AML-193 (cell line): ENCODE measurements at places on chromosomes 2 and 18.

DNA sequence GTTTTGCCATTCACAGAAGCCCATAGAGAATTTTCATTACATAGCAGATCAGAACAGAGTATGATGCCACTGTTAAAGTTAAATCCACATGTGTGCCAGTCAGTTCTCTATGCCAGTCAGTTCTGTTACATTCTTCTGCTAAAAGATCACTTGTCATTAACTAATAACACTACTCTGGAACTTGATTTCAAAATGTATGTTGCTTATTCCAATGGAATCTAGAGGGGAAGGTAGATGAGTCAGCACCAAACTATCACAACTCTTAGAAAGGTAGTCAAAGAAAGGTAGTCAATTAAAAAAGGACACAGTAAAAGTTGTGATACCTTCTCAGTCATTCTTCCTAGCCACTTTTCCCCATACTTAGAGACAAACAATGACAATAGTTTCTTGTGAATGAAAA lies 1214.4 kb downstream of the LRP1B start:
- DNase-seq = no peak

- DNase-seq = no peak
Observed at GRCh38 chr2:15673919-15674636, 82.4 kb downstream of the DDX1 start.

GRCh38 chr2:12704378-12704777 lies 12.4 kb upstream of the TRIB2 start:
- no peak for DNase-seq

DNA sequence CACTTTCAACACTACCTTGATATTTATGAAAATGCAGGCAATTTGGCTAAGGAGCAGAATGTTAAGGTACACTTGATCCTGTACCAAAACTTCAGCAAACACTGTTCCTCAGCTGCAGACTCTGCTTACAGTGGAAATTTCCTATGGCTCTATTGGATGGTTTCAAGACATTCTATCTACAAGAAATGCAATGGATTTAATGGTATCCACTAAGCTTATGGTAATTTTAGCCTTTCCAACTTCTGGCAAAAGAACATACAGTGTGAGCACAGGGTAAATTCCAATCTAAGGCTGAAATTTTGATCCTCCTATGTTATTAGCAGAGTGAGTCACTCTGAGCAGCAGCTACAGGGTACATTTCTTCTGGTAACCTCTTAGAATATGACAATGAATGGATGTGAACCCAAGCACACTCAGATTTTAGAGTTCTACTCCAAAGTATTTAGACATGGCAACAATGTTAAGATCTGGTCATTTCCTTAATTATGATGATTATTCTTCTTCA lies 361.8 kb upstream of the PIK3C3 start:
- no peak for DNase-seq

GRCh38 chr2:202400941-202401340 lies 24.8 kb downstream of the BMPR2 start:
- no peak for DNase-seq

- no peak for DNase-seq
Observed at GRCh38 chr2:70560442-70560841, 6.8 kb upstream of the TGFA start.

DNA sequence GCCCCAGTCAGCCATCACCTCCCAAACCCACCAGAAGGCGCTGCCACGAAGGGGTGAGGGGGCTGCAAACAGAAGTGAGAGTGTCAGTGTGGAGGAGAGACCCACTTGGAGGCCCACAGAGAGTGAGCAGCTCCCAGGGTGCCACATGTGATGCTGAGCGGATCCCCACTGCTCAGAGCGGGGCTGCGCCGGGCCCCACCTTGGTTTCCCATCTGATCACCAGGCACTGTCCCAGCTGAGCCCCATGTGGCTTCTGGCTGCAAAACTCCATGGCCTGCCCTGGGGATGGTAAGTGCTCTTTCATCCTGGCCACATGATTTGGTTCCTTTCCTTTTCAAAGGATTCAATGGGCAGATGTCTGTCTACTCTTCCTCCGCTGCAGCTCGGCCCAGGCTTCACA lies 23.8 kb downstream of the SNORC start:
- DNase-seq = no peak

GRCh38 chr2:60556175-60556574 lies 2.7 kb upstream of the BCL11A start:
- DNase-seq = no peak

DNA sequence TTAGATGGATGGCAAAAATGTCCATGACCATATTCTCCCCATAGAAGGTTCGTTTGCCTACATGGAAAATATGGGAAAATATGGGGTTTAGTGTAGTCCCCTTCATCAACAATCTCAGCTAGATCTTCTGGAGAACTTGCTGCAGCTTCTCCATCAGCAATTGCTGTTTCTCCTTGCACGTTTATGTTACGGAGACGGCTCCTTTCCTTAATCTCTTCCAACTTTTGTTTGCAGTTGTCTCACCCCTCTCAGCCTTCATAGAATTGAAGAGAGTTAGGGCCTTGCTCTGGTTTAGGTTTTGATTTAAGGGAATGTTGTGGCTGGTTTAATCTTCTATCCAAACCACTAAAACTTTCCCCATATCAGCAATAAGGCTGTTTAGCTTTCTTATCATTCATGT lies 28.9 kb downstream of the MYCN start:
- no peak for DNase-seq

DNA sequence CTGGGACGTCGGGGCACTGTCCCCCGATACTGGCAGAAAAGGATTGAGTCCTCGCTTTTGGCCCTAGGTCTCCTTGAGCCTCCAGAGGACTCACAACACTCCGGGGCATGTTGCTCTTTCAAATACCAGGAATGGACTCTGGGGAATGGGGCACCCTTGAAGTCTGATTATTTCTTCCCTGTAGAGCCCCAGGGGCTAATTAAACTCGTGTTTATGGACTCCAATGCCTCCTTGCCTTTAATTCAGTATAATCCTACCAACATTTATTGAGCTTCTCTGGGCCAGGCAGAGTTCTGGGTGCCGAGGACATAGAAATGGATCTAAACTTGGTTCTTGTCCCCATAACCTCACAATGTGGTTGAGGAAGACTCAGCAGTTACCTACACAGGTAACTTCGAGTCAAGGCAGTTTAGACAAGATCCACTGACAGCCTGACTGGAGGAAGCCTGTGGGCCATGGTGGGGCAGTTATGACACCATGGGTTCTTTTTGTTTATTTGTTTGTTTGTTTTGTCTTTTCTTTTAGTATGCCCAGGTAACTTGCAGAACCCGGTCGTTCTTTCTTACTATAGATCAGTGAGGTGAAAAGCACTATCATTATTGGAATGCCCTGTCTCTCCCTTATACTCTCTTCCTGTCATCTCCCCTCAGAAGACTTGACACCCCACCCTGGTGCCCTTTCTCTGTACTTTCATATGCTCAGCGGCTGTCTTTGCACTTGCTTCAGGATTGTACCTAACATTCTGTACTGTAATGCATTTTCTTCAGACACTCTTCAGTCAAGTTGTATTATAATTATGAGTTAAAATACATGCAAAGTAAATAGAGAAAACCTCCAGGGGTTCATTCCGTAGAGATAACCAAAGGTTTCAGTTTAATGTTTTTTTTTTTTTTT lies 3.2 kb downstream of the CFLAR start:
- DNase-seq = peak; percentile 54

DNA sequence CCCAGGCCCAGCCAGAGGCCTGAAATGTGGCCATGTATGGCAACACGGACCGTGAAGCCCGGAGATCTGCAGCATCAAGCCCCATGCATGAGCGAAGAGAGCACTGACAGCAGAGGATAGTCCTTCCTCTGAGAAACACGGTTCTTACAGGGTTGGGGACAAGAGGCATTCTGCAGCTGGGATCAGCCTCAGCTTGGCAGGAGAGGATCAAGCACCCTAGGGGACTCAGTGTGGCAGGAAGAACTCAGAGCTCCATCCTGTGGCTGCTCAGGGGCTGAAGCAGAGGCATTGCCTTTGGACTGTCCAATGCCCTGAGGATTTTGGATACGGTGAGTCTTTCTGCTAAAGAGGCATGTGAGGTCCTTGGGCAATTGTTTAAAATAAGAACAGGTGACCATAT lies 368.7 kb downstream of the ZNF516 start:
- DNase-seq = no peak

GRCh38 chr2:130728007-130728454 lies 839 bp upstream of the GPR148 start:
- DNase-seq = peak; percentile 3

DNA sequence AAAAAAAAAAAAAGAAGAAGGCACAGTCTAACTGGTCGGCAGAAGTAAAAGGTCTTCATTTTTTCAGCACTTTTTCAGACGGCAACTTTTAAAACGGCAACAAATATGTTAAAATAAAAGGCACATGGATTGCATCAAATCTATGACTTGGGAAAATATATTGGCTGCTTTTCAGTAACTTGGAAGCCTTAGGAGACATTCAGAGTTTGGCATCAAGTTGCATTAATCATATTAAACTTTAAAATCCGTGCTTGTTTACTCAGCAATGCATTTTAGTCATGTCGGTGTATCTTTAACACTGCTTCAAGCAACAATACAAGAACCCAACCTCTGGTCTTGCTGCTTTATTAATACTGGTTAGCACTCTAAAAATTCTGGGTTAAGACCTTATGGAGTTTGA lies 111.1 kb downstream of the MEP1B start:
- DNase-seq = no peak

DNA sequence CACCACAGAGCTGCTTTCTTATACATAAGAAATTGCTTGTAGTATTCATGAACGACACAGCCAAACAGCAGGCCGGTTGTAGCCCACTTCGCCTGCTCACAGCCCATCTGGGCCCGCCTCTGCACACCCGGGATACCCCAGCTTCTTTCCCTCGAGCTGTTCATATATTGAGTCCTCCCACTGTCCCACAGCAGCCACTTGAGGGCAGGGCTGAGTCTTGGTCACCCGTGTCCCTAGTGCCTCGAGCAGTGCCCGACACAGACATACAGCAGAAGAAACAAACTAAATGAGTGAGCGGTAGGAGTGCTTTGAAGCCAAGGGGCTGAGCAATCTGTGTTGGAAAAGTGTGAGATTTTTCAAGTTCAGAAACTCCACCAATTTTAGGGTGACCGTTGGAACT lies 251.4 kb downstream of the KLHL29 start:
- no peak for DNase-seq

- no peak for DNase-seq
Observed at GRCh38 chr18:69874058-69874457, 73.6 kb downstream of the CD226 start.

DNA sequence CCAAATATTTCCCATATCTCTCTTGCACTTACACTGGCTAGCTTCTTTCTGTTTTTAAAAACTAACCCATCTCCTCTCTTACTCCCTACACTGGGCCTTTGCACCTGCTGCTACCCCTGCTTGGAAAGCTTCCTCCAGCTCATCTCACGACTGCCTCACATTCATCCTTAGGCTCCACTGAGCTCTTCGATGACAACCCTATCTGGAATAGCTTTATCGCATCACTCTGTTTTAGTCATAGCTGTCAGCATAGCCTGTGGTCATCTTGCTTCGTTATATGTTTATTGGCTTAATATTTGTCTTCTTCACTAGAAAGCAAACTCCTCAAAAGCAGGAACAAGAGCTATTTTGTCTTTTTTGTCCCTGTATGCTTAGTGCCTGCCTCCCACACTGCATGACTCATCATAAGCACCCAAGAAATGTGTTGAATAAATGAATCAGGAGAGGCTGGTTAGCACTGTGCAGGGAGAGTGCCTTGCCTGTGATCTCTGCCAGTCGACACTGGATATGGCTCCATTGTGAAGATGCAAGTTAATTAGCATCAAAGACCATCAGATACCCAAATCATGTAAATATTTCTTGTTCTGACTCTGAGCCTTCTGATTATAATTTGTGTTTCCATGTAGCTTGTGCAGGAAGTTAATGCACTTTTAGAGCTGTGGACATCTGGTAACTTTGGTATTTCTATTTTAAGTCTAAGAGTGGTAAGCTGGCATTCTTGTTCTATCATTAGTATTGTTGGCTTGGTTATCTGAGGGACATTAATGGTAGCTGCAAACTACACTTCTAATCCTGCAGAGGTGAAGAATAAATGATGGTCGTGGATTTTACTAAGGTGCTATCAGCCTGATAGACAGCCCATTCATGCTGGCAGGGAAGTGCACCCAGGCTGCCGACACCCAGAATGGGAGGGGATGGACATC lies 10.3 kb upstream of the DYTN start:
- no peak for DNase-seq

DNA sequence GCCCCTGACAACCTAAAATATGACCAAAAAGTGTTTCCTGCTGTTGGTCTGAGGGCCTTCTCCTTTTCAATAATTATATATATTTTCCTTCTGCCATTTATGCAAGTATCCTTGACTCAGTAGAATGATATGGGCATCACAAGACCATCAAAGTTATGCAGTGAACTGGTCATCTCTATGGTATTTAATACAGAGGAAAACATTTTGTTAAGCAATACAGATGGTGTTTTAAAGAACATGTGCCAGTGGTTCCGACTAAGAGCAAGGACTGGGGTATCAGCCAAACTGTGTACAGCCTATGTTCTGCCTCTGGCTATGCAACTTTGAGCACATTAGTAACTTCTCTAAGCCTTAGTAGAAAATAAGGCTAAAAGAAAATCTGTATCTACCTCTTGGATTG lies 179.0 kb downstream of the TRABD2A start:
- no peak for DNase-seq

DNA sequence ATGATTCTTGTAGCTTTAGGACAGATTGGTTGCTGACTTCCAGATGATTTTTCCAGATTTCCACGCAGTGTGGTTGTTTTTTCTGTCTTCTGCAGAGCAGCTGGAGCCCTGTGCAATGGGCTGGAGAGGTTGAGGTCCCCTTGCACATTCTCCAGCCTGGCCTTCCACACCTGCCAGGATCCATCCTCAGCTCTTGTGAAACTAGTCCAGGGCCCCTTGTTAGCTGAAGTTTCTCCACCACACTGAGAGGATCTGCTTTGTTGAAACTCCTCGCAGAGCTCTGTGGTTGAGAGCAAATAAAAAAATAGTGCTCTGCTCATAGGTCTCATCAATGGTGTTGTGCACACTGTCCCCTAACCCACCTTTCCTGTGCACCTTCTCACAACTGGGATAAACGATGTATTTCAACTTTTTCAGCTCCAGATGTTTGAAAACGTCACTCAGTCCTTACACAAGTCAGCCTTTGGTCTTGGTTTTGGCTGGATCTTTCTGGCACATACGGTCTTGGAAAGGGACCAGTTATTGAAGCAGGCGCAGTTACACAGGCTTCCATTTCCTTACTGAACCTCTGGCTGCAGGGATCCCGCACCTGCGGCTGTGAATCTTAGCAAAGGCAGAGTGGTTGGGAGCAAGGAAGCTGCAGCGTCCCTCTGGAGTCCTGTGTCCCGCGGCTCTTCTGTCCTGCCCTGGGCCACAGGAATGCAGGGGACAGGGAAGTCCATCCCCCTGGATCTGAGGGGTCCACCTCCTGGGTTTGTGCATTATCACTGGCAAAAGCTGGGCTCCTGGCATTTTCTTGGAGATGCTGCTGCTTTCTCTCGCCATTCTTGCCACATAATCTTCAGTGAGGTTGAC lies 272.0 kb upstream of the DSEL start:
- no peak for DNase-seq
